KG1 (cell line): ENCODE measurements at places on chromosomes 6 and 20.

DNA sequence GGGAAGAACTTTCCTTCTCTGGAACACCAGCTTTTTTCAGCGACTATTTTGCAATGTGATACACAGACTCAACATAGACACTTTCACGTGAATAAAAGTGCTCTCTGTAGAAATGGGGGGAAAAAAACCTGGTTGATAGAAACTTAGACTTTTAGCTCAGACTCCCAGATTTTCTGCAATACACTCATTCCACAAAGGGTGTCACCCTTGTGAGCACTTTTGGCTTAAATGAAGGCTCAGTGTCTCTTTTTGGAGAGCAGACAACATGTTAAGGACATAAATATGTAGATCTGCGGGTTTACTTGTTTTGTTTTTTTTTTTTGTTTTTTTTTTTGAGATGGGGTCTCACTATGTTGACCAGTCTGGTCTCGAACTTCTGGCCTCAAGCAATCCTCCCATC is 579.6 kb downstream of the PTPRT start:
- DNase-seq: no peak

GRCh38 chr20:35592339-35592974 is 23.2 kb upstream of the SPAG4 start:
- no peak for DNase-seq

GRCh38 chr20:64101731-64102621 is 5.4 kb downstream of the NPBWR2 start:
- DNase-seq: no peak

- no peak for DNase-seq
Observed at GRCh38 chr20:44958276-44958675, 1.9 kb downstream of the TOMM34 start.

- DNase-seq: no peak
Observed at GRCh38 chr6:46990031-46990644, 52.0 kb downstream of the ADGRF1 start.

- DNase-seq: no peak
Observed at GRCh38 chr6:38453861-38454260, 185.9 kb downstream of the BTBD9 start.

- no peak for DNase-seq
Observed at GRCh38 chr6:169984181-169985120, 233.0 kb downstream of the ERMARD start.
